Epithelial cell of proximal tubule (primary cell): ENCODE measurements at places on chromosomes 1 and 21. TPM values are rescaled to one million over a fixed set of nuclear protein-coding genes. Genes with fewer than 3 reads are reported as not detected.

DNA sequence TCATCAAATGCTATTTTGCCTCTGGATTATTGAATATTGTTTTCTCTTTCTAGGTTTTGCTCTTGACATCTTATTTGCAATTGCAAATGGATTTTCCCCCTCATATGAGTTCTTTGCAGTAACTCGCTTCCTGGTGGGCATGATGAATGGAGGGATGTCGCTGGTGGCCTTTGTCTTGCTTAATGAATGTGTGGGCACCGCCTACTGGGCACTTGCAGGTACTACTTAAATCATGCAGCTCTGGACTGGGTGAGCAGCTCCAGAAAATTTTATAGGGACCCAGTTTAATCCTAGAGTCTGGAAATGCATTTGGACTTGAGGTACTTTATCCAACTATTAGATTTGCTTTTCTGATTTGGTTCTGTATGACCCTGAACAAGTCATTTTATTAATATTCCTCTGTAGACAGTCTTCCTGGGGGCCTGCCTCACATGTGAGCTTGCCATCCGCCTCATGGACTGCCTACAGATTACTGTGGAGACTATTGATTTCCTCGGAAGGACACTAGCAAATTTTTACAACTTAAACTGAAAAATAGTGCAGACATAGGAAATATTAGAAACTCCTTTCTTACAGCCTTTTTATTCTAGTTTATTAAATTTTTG, 44.5 kb downstream of the SLC22A15 start:
- peak; percentile 9 for DNase-seq

The EPS8L3 gene
- not detected in 2 replicates for total RNA-seq

DNA sequence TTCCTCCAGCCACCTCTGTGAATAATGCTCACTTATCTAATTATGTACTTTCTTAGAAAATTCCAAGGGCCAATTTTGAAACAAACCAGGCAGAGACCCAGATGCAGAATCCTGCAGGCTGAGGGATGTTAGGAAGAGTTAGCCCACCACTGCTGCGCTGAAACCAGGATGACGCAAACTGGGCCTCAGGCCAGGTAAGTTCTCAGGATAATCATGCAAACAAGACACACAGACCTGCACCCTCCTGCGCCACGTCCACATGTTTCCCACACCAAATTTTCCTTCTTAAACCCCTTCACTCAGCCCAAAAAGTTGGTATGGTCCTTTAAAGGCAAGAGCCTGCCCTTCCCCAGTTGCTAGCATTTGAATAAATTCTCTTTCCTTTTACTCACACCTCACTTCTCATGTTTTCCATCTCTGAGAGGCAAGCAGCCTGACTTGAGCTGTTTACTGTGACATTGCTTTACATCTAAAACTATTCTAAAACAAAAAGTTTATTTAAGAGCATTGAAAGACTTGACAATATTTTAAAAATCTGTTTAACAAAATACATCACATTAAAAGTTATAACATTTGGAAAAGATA, 887.1 kb downstream of the LRRIQ3 start:
- DNase-seq = no peak

DNA sequence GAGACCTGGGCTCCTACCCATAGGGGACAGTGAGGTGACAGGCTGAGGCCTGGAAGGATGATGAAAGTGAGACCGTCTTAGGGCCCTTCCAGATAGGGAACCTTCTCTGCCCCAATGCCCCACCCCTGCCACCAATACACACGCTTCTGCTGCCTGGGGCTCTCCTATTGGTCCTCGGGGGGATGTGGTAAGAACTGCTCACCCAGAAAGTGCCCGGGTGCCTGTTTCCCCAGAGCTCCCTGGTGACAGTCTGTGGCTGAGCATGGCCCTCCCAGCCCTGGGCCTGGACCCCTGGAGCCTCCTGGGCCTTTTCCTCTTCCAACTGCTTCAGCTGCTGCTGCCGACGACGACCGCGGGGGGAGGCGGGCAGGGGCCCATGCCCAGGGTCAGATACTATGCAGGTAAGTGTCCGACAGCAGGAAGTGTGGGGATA, 948 bp downstream of the SEMA4A start:
- DNase-seq = no peak

The TRIM67 gene
- total RNA-seq = not detected in 2 replicates

The STYXL2 gene
- total RNA-seq = not detected in 2 replicates

- DNase-seq = no peak
Measured at GRCh38 chr1:229836324-229836723, 210.3 kb downstream of the URB2 start.

GRCh38 chr21:38831526-38832467, 26.1 kb downstream of the ETS2 start:
- peak; percentile 100 for DNase-seq

DNA sequence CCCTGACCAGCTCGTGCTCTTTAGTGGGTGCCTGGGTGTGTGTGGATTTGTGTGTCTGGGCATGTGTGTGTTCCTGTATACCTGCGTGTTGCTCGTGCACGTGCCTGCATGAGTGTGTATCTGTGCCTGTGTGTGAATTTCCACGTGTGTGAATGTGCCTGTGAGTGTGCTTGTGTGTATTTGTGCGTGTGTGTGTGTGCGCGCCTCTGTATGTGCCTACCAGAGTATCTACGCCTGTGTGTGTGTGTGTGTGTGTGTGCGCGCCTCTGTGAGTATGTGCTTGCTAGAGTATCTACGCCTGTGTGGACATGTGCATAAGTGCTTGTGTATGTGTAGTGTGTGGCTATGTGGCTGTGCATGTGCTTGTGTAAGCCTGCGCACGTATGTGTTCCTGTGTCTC, 691 bp upstream of the SELENBP1 start:
- DNase-seq = no peak

GRCh38 chr1:154863315-154864174, 6.5 kb downstream of the KCNN3 start:
- DNase-seq = no peak

DNA sequence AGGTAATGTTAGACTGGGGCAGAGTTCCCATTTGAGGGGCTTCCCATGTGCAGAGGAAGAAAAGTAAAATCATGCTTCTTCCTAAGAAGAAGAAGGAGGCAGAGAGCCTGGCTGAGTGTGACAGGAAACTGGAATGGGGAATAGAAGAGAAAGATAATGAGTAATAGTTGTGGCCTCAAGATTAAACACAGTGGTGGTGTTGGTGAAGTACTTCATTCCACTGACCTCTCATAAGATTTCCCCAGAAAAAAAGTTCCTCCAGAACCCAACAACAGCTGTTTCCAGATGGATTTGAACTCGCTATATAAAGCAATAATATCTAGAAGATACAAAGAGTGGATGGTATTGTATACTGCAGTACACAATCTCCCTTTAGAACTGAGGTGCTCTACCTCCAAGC, 13.0 kb downstream of the RGS1 start:
- DNase-seq = no peak

DNA sequence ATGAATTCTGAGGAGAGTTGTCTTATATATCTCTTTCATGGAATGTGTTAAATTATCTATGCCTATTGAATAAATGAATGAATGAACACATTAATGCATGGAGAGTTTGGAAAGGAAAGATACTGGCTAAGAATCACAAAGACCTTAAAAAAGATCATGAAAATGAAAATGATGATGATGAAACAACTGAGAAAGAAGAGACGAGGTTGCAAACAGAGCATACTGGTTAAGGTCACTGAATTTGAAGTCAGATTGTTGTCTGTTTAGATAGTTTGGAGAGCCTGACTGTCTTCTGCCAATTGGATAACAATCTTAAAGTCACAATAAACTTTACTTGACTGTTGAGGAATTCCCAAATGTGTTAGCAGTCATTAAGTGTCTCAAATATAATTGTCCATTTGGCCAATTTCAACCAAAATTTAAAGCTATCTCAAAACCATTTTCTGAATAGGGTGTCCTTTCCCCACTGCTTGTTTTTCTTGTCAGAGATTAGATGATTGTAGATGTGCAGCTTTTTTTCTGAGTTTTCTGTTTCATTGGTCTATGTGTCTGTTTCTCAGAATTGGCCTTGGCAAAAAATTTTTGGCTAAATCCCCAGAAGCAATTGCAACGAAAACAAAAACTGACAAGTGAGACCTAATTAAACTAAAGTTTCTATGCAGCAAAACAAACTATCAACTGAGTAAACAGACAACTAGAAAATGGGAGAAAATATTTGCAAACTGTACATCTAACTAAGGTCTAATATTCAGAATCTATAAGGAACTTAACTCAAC, 132.2 kb downstream of the PTGER3 start:
- DNase-seq = no peak

GRCh38 chr1:24575905-24576587, 20.2 kb downstream of the NCMAP start:
- no peak for DNase-seq

- no peak for DNase-seq
Measured at GRCh38 chr21:38561613-38562581, 63.6 kb upstream of the ERG start.

The DNAI4 gene
- 0.94 and 7.1 TPM in 2 replicates for total RNA-seq

DNA sequence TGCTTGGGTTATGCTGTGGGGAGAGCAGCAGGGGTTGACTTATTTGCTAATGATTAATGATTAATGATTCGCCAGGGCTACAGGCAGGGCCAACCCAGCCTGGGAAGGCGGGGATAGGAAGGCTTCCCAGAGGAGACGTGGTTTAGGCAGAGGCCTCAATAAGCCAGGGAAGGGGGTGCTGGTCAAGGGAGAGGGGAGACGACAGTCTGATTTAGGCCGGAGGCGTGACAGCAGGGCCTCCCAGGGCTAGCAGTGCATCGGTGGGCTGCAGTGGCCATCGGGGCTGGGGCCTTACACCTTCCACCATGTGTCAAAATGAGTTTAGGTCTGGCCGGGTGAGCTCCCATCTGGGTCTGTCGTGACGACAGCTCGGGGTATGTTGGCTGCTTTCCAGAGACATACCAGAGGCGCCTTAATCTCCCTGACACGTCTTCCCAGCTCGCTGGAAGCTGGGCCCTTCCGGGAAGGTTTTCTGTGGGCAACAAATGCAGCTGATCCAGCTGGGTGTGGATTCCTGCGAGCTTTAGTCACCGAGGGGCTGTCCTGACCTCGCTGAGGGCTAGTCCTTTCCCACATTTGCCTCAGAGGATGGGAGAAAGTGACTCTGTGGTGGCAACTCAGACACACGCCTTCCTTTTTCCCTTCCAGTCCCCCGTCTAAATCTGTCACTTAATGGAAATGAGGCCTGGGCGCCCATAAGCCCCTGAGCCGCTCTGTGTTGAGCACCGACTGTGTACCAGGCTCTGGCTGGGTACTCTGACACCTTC, 3.7 kb upstream of the SLC1A7 start:
- peak; percentile 95 for DNase-seq

DNA sequence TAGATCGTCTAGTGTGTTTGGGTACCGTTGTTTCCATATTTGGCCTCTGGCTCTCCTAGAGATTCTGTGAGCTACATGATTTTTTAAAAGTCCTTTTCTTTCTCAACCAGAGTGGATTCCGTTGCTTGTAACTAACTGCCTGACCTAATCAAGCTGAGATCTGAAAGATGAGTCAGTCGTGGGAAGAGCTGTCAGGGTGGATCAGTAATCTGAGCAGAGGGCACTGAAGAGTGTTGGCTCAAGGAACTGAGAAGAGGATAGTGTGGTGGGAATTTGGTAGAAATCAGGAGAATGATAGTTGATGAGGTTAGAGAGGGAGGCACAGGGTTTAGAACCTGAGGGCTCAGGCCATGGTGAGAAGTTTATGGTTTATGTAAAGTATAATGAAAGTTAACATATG, 52.2 kb downstream of the TRAF5 start:
- peak; percentile 61 for DNase-seq

GRCh38 chr1:4726620-4727341, 72.4 kb downstream of the AJAP1 start:
- no peak for DNase-seq

The CD48 gene
- total RNA-seq = not detected in 2 replicates

DNA sequence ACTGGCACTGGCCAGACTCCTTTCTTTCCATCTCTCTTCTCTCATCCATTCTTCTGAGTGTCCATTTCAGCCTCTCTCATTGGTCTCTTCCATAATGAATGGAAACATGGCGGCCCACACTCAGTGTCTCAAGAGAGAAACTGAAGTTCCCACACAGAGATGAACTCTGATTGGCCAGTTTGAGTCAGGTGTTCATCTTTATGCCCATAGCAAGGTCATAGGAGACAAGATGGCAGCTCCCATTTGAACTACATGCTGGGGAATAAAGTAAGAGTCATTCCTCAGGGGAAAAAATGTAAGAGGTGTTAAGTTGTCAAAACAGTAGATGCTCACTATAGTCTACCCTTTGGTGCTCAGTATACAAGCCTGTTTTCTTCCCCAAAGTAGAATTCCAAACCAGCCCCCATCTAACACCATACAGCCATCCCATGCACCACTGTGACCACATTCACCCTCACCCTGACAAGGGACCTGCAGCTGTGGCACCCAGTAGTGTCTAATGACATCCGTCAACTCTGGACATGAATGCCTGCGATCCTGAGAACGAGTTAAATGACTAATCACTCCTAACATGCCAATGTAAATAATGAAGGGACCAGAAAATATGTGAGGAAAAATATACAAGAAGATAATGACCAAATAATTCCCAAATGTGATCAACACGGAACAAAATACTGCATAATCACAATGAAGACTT, 12.4 kb downstream of the CDA start:
- DNase-seq = no peak

DNA sequence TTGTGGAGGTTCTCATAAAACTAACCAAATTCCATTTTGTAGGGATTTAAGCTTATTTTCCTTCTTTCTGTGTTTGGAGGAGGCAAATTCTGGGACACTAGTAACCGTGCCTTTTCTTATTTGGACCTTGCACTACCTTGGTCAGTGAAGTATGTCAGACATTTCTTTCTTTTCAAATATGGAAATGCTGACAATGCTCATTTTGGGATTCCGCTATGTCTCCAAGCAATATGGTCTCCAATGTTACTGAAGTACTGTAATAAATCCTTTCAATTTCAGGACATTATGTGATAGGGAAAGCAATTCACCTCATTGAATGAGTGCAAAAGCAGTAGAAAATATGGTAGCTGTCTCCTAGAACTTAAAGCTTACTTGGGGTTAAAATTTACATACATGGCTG, 372.3 kb downstream of the HLX start:
- no peak for DNase-seq

- DNase-seq = no peak
Measured at GRCh38 chr1:203219934-203220333, 9.5 kb downstream of the CHIT1 start.

The C1orf56 gene
- total RNA-seq = 3.0 and 3.1 TPM in 2 replicates

- no peak for DNase-seq
Measured at GRCh38 chr1:4585216-4585615, 69.2 kb upstream of the AJAP1 start.

DNA sequence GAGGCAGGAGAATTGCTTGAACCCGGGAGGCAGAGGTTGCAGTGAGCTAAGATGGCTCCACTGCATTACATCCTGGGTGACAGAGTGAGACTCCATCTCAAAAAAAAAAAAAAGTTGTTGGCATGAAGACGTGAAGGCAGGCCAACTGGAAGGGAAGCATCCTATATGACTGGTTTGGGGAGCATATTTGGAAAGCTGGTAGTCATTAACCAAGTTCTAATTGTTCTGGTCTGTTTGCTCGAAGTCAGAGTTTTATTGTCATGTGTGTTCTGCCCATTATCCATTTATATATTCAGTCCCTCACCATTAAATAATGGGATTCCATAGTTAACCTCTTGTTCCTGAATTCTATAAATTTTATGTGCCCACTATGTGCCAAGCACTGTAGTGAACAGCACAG, 3.3 kb upstream of the GLRX2 start:
- DNase-seq = no peak
